ENCODE measurements at places on chromosomes 3 and 15.

GRCh38 chr15:88450125-88450798, 16.9 kb downstream of the MRPL46 start:
- peak; percentile 52 for DNase-seq

DNA sequence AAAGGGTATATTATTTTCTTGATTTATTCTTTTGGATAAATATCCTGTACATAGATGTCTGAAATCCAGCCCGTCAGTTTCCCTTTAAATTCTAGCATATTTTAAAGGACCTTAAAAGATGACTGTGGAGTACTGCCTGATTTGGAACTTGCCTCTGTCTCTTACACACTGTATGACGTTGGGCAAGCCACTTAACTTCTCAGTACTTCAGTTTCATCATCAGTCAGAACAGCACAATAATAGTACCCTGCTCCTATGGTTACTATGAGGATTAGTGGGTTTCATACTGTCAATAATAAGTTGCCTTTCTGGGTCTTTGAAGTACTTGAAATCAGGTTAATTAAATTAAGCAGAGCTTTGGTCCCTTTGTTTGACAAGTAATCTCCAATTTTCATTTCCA, 374.3 kb downstream of the TIGIT start:
- DNase-seq: no peak

- DNase-seq: no peak
Observed at GRCh38 chr3:152213203-152213602, 55.5 kb upstream of the MBNL1 start.

GRCh38 chr3:194284351-194284750, 66.8 kb downstream of the CPN2 start:
- DNase-seq: no peak

GRCh38 chr3:59191651-59192050, 141.8 kb upstream of the CFAP20DC start:
- no peak for DNase-seq

- DNase-seq: no peak
Observed at GRCh38 chr15:71659730-71660067, 150.7 kb upstream of the NR2E3 start.

GRCh38 chr3:165211721-165212120, 15.5 kb upstream of the SLITRK3 start:
- no peak for DNase-seq

DNA sequence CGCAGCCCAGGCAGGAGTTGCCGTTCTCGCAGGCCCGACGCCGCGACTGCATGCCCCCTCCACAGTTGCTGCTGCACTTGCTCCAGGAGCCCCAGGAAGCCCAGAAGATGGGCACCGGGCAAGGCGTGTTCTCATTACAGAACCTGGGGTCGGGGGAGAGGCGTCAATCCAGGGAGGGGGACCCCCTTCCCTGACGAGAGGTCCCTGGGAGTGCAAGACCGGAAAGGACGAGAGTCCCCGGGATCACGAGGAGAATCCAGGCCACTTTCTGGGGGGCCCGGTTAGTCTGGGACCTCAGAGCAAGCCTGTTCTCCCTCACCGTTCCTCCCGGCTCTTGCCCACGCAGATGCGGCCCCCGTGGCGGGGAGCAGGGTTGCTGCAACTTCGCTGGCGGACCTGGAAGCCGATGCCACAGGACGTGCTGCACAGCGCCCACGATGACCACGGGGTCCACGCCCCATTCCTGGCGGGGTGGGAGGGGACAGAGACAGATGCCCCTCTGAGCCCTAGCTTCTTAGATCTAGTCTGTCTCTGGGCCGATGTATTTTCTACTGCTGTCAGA, 113.9 kb downstream of the SEMA5B start:
- no peak for DNase-seq

- no peak for DNase-seq
Observed at GRCh38 chr3:111068574-111068973, 3.0 kb upstream of the NECTIN3 start.

DNA sequence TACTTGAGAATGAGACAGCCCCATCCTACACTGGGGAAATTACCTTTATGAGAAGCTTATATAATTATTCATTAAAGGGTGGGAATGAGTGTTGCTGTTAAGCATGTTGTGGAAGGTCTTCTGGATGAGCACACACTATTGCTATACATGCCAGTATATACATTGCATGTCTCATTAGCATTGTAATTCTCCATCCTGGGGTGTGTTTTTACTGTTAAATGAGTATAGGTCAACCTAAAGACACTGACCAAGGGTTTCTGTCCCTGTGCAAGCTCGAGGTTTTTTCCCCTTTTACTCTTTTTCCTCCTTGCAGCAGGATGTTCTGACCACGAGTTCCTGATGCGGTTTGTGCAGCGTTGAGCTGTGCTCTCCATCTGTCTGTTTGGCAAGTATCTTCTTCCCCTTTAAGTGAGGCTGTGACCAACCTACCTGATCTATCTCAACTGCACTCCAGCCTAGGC, 7.2 kb upstream of the IVD start:
- no peak for DNase-seq

- no peak for DNase-seq
Observed at GRCh38 chr3:126540951-126541627, 17.1 kb downstream of the CHST13 start.

- no peak for DNase-seq
Observed at GRCh38 chr15:43249236-43249635, 17.5 kb downstream of the TGM5 start.

- no peak for DNase-seq
Observed at GRCh38 chr3:46943237-46944187, 33.0 kb downstream of the CCDC12 start.
